ENCODE measurements at places on chromosomes 3 and 15.

- peak; percentile 56 for DNase-seq
These were observed 28.6 kb upstream of the ST8SIA2 start for GRCh38 chr15:92365084-92365483.

DNA sequence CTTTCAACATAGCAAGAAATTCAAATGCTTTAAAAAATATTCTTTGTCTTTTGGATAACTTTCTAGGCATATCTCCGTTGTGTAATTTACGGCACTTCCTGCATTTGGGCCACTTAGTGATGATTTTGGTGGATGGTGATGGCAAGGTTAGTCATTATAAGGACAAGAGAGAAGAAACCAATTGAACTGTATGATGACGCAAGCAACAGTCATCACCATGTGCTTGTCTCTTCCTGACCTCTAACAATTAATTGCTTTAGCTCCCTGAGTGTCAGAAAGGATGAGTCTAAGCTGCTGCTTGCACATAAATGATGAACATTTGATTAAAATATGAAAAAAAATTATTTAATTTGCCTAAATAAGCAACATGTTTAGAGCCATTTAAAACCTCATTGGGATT lies 11.3 kb upstream of the P2RY12 start:
- no peak for DNase-seq

DNA sequence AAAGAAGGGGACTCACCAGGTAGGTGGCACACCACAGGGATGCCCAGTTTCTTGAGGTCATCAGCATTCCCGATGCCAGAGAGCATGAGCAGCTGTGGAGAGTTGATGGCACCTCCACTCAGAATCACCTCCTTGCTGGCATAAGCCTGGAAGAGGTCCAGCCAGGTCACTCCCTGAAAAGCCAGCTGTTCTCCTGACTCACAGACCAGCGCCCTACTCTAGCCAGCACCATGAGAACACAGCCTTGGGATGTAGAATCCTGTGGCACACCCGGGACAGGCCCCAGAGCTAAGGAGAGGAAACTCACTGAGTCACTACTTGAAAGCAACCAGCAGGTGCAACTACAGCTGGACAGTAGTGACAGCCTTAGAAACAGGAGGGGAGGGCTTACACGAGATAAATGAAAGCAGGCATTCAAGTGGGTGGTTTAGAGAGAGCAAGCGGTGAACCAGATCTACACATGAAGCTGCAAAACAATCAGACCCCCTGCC lies 24.5 kb downstream of the CHDH start:
- peak; percentile 98 for DNase-seq

DNA sequence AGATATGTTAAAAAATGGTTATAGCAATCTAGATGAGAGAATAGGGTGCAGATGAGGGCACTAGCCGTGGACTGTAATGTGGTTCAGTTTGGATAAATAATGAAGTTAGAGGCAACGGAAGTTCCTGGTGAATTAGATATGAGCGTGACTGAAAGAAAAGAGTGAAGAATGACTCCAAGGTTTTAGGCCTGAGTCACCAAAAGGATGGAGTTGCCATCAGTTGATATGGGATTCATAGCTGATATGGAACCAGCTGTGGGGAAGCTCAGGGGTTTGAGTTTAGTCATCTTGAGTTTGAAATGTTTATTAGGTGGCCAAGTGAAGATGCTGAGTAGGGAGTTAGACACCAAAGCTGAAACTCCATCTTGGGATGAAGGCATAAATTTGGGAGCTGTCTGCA lies 66.2 kb downstream of the SSR3 start:
- no peak for DNase-seq

DNA sequence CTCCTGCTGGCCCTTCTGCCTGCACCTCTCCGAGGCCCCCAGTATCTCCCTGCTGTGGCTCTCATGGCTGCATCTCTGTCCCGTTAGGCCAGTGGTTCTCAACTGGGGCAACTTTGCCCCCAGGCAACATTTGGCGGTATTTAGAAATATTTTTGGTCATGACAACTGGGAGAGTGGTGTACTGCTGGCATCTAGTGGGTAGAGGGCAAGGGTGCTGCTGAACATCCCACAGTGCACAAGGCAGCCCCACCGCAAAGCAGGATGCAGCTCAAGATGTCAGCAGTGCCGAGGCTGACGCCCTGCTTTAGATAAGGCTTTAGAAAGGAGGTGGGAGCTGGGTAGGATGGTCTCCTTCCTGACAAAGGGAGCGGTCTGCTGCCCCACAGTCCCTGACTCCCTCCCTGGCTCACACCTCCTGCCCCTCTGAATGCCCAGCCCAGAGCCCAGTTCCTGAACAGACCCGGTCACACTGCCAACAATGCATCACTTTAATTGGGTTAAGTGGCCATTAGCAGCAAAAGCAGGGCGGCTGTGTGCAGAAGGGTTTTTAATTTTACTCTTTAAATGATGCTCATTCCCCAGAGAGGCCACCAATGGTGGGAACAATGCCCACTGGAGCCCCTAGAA lies 68.8 kb upstream of the TMEM115 start:
- no peak for DNase-seq

DNA sequence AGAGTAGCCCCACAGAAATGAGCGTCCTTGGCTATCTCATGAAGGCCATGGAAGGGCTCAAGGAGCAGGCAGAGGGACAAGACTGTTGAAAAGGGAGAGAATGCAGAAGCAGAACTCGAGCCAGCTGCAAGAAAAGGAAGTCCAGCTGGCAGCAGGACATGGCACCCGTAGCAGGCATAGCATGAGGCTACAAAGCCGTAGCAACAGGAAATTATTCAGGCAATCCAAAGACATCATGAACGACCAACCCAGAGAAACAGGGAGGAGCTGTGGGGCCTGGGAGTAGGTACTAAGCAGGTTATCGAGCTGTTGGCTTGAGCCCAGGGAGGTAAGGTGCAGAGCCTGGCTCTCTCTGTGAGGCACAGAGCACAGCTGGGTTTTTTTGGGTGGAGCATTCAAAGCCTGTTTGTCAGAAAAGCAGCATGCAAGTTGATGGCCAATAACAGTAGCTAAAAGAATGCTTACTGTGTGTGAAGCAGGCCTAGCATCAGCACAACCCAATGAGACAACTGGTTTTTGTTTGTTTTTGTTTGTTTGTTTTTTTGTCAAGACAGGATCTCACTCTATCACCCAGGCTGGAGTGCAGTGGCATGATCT lies 144.0 kb upstream of the SMAD3 start:
- no peak for DNase-seq

DNA sequence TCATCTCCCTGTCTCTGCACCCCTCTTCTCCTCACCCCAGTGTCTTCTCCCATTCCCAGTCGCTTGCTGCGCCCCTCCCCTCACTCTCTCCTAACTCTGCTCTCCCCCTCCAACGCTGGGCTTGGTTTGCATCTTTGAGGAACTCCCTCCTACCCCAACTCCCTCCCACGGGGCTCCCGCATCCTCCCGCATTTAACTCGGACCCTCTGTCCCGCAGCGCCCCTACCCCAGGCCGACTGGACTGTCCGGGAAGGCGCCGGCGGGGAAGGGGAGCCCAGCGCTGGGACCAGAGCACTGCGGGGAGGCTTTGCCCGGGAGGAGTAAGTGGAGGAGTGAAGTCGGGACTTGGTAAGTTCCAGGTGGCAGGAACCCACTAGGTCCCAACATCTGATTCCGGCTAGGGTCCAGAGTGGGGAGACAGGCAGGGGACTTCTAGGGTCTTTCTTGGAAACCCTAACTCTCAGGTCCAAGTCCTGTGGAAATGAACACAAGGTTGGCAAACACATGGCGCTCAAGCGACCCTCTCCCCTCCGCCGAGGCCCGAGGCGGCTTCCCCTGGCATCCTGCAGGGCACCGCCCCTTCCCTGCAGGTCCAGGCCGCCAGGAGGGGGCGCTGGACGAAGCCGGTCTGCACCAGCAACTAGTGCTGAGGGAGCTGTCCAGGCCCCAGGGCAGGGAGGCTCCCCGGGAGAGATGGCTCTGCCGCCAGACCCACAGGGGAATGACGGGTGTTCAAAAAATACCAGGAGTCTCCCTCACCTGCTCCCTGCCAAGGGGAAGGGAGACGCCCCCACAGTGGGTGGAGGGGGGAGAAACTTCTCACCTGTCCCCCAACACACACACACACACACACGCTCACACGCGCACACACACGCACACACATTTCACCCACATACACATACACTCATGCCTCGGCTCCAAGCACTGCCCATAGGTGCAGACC lies 53.2 kb downstream of the LHFPL4 start:
- peak; percentile 60 for DNase-seq

DNA sequence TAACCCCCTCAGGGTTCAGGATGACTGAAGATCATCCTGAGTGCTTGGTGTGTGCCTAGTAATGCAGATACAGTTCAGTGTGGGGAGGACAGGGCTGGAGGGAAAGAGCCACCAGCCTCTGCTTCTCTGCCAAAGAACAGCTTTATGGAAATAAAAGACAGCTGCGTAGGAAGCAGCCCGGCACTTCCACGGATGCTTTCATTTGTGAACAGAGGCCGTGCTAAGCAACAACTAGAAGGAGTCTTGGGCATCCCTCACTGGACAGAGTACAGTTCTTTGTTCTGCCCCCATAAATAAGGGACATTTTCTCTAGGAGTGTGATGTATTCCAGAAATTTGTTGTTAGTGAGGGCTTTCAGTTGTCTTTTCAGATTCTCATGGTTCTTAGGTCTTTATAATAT lies 194.8 kb upstream of the RGMA start:
- no peak for DNase-seq

All from myocyte (in vitro differentiated cells).